AG09309 (cell line): ENCODE measurements at places on chromosomes 7 and 10.

DNA sequence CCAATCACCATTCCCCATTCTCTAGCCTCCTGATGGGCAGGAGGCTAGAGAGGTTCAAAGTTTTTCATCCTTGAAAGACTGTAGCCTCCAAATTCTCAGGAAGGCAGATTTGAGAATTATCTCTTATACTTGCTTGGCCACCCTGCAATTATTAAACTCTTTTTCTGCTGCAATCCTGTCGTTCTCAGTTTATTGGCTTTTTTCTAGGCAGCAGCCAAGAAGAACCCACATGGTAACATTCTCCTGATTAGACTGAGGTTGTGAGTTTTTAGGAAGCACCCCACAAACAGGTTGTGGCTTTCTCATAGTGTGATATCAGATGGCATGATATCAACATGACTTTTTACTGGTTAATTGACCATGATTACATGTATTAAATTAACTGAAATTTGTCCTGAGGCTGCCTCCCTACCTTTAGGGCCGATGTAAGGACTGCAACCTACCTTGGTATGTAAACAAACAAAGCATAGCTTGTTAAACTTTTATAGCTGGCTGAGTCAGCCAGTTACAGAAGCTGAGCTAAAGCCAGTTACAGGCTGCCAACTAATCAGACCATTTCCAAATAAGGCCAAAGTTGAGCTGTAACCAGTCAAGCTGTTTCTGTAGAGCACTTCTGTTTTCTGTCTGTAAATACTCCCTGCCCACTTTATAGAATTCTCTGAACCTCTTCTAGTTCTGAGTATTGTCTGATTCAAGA is 3.2 kb upstream of the ZNF248 start:
- DNase-seq, result peak; percentile 76

- DNase-seq, result no peak
These were observed 74.1 kb downstream of the ZMYND11 start for GRCh38 chr10:209357-209756.

DNA sequence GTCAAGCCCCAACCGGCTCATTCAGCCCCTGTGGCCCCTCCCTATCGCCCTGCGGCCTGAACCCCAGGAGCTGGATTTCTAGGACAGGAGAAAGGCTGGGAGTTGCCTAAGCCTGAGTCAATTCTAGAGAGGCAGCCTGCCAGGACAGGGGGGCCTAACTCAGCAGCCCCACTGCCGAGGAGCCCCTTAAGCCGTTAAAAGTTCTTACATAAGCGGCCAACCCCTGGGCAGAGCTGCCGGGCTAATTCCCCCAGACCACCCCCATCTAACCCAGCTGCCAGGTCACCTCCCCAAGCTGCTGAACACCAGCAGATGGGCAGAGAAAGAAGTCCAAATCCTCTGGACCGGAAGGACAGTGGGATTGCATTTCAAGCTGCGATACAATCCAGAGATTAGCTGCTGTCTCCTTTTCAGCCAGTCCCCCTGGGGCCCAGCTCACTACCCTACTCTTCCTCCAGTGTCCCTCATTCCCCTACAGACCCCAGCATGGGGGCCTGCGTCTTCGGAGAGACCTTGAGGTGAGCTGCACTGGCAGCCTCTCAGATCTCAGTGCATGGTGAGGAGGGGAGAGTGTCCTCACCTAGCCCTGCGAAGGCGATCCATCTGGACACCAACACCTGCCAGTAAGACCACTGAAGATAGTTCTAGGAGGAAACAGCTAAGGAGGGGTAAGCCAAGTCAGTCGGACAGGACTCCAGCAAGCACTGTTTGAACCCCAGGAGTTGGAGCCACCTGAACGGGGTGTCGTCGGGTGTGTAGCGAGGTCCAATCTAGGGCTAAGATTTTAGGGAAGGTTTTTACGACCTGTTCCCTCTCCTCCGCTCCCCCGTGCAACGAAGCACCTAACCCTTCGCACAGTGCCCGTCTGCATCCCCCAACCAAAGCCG is 830 bp downstream of the IMPDH1 start:
- DNase-seq, result no peak

DNA sequence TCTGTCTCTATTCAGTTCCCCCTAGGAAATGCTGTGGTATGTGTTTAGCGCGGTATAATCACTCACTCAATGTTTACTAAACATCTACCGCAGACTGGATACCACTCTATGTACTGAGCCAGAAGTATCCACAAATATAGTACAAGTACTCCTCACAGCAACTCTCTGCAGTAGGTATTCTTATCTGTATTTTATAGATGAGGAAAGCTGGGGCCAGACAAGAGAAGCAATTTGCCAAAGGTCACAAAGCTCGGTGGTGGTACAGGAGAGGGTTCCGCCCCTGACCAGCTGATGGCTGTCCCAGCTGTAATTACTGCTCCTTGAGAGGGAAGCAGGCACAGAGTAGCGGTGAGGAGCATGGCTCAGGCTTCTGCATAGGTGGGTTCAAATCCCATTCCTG is 184.1 kb downstream of the DOCK4 start:
- DNase-seq, result no peak

- DNase-seq, result no peak
These were observed 609.9 kb downstream of the CCSER2 start for GRCh38 chr10:84938117-84938905.

DNA sequence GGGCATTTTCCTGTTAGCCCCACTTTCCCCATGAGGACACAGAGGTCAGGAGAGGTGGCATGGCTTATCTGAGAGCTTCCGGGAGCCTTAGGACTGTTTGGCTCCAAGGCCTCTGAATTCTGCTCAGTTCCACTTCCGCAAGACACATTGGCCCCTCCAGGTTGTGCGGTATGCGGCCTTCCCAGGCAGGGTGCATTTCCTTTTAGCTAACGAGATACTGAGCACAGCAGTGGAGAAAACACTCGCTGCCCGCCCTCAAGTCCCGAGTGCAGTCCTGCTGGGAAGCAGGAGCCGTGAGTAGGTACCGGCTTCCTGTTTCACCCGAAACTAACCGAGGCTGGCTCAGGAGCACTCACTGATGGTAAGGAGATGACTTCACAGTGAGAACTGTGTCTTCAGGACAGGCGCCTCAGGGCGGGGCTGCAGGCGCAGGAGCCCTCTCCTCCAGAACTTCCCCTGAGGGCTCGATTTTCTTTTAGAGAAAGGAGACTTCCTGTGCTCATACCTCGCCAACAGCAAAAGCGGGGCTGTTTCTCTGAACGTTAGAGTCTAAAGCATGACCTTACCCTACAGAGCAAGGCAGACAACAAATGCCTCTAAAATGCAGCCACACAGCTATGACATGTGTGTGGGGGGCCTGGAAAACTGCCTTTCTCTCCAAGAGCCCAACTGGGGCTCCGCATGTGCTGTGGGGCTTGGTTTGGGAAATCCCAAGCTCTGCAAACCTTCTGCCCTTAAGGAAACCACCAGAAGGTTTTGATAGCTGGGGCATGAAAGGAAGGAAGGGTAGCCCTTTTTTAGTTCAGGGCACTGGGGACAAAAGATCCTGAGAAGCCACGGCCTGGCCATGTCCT is 25.9 kb downstream of the RGS10 start:
- DNase-seq, result no peak

GRCh38 chr10:13420532-13421307 is 72.6 kb upstream of the SEPHS1 start:
- DNase-seq, result no peak
